ENCODE measurements at places on chromosomes 1 and 21.

DNA sequence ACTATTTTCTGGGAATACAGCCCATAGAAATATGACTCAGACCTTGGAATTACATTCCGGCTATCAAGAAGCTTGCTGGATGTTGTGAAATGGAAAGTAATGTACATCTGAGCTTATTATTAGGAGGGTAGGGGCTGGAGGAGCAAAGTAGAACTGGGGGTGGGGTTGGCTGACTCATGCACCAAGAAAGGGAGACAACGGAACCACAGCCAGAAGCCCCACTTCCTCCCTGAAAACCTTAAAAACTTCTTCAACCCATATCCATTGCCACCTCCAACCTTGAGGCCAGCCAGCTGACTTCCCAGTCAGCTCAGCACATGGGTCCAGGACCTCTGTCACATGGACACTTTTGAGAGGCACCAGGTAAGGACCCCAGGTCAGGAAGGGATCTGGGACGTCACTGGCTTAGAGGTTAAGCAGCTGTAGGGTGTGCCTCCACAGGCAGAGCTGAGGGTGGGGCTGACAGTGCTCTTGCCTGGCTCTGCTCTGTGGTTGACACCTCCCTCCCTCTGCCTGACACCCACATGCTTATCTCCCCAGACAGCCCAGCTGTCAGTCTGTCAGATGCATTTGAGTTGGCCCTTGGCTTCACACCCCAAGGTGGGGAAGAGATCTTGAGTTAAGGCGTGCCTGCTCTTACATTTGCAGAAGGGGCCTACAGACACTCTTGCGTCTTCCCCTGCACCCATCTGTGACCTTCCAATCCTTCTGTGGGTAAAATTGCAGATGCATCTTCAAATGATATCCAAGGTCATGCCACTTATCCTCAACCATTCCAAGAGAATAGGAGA is 5.7 kb upstream of the ZNF683 start:
- DNase-seq, result peak; percentile 99

GRCh38 chr1:221712776-221713431 is 29.0 kb downstream of the DUSP10 start:
- DNase-seq, result peak; percentile 93

DNA sequence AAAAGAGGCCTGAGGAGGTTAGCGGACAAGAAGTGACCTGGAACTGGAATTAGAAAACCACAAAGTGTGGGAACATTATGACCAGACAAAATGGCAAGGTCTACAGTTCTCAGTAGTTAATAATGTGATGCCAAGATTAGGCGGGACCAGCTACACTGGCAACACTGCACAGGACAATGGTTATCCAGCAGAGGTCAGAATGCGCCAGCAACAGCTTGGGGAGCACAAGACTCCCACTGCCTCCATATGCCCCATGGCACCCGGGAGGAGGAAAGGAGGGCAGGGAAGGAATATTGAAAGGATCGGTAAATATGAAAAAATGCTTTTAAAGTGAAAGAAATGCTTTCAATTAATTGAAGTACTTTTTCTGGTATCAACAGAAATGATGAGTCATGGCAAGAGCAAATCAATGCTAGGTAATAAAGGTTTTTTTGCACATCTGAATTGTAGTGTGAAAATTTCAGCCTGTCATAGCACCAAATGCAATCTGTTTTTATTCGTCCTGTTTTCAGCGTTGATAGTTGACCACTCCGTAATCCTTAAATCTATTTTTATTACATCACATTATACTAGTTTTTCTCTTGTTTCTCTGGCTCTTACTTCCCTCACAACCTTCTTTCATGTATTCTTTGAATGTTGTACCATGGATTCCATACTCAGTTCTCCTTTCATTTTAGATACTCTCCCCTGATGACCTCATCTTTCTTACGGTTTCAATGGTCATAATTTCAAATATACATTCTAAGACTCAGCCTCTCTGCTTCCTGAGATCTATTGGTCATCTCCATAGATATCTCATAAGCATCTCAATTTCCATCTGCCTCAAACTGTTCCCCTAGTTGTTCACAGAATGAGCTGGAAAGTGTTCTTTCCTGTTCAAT is 30.7 kb downstream of the VCAM1 start:
- DNase-seq, result peak; percentile 18

DNA sequence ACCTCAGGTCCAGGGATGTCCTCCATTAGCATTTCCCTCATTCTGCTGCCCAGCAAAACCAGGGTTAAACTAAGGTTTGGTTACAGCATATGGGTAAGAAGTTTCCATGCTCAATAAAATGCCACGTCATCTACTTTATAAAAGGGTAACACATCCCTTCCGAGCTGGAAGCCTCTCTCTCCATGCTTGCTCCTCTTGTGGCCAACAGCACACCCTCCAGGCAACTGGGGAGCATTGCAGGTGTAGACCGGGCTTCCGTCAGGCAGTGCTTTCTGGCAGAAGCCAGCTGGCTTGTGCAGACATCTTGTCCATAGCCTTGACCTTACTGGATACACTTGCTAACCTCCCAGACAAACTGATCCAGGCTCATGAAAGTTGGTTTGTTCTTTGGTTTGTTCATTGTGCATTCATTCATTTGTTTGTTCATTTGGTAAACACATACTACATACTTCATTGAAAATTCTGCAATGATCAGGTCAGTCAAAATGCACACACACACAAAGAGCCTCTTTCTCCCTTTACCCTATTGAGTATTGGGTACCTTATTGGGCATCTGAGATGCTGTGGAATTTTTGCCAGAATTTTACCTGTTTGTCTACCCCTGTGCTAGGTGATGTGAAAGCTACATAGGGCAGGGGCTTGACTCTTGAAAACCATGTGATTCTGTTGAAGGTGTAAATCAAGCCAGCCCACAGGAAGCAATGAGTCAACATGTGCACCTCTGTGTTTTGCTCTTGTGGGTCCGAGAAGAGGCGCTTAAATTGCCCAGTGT is 422.8 kb downstream of the CAMTA1 start:
- DNase-seq, result peak; percentile 85

- DNase-seq, result peak; percentile 79
These were observed 35.1 kb downstream of the MPZL1 start for GRCh38 chr1:167756730-167757405.

GRCh38 chr1:175494011-175494554 is 249.3 kb downstream of the TNR start:
- no peak for DNase-seq

DNA sequence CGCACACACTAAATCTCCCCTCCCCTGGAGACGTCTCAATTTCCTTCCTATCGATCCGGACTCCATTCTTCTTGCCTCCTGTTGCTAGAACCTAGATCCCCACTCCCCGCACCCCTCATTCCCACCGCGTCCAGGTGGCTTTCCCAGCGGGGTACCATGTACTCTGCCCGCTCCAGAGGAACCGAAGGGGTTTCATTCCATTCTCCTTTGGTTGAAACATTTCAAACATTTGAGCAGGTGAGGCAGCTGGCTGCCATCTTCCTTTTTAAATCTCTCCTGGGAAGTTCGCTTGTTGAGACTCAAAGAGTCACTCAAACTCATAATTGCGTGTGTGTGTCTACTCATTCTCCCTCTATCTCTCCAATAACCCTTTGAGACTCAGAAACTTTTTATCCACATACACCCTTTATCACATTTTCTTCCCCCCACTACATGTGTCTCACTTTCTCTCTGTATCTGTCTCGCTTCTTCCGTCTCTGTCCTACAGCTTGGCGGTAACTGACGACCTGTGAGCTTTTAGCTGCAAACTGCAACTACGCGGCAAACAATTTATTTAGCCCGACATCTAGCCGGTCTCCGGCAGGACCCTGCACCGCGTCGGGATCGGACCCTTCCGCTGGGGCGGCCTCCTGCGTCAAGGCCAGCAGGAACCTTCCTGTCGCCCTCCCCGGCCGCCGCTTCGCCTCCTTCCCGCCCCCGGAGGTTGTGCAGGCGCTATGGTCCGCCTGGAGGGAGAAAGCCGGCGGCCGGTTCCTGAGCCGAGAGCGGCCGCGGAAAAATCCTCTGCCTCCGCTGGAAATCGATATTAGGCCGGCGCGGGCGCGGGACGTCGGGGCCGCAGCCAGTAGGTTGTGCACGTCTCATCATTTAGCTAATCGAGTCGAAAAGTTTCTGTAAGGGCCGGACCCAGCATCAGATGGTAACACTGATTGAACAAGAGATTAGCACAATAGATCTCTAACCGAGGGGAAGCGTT is 3.0 kb upstream of the FOXD3 start:
- no peak for DNase-seq

DNA sequence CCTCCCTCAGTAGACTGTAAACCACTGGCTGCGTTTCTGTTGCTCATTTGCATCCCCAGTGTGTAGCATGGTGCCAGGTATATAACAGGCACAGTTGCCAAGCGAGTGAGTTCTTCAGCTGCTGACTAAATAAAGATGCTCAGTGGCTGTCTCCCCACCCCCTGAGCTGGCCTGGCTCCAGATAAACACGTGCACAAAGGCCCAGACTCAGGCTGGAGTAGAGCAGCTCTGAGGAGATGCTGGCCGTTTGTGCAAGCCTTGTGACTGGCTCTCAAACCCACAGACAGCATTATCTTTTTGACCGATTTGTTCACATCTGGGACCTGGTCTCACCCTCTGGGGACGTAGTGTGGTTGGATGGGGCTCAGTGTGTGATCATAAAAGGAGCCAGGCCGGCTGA is 7.1 kb downstream of the CHRNB2 start:
- DNase-seq, result peak; percentile 67

DNA sequence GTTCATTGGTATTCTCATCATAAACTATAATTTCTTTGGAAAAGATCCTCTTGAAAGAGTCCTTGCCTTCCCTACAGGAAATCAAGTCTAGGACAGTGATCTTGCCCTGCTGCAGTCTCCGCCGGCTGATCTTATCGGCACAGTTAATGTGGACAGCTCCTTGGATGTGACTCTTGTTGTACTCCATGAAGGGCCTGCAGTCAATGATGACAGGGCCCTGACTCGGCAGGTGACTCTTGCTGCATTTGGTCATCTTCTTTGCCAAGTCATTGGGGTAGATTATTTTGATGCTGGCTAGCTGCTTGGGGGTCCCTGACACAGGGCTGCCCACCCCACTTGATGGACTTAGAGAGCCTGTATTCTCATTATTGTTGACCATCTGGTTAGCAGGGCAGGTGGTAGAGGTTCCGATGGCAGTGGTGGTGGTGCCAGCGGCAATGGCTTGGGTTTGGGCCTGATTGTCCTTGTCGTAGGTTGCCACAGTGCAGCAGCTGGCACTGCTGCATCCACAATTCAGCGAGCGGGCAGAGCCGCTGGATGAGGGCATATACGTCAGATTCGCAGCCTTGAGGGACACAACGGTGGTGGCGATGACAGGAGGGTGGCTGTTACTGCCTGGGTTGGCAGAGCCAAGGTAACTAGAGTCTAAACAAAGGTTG is 2.7 kb downstream of the DUSP10 start:
- no peak for DNase-seq

GRCh38 chr1:24830680-24831272 is 85.5 kb downstream of the CLIC4 start:
- DNase-seq, result peak; percentile 89

- DNase-seq, result no peak
These were observed 48.6 kb downstream of the GNG12 start for GRCh38 chr1:67784545-67785186.

GRCh38 chr1:186738926-186739325 is 58.7 kb upstream of the PTGS2 start:
- DNase-seq, result peak; percentile 75

DNA sequence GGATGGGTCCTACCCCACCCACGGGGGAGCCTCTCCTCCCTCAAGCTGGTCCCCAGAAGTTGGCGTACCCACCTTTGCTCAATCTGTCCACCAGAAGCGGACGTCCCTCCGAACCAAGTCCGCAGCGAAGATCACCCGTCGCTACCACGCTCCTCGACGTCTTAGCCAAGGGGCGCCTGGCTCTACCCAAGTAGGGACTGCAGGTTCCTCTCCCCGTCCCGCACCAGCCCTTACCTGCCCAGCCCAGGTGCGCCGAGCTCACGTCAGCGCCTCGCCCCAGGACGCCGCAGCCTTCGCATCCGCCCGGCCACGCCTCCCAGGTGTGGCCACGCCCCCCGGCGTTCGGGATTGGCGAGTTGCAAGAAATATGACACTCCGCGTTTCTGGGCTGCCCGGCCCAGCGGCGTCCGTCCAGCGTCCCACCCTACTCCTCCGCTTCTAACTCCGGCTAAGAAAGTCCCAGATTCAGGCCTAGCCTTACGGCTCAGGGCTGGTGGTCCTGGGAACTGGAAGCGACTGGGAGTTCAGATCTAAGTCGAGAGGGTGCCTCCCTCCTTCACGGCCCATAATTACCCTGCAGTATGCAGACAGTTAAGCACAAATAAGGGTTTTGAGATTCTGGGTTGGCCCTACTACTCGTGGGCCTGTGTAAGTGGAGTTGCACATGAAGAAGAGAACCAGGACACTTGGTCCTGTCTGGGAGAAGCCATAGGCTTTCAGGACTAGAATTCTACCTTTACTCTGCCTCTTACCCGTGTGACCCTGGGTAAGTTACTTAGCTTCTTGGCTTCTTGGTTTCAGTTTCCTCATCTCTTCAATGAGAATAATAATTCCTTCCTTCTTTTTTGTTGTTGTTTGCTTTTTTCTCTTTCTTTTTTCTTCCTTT is at the start of gene IRF6:
IRF6 (minus strand) TSS at position 268 of the 886 bp plus-strand sequence. CDS start 4,729 bp downstream, outside the sequence.
- peak; percentile 92 for DNase-seq

DNA sequence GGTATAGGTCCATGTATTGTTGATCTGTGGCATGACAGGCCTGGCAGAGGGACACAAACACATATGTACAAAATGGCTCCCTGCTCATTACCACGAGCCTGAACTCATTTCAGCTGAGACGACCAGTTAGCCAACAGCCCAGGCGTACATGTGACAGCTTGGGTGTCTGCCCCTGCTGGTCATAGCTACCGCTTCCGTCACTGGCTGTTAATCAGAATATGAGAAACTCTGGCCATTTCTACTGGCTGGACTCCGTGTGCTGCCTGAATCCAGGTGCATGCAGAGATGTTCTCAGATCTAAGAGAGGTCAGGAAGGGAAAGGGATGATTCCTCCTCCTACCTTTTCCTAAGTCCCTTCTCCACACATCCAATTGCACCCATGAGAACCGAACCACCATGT is 144.5 kb downstream of the PBX1 start:
- DNase-seq, result no peak

- peak; percentile 98 for DNase-seq
These were observed at the start of gene TRIM58 for GRCh38 chr1:247857069-247857984. TRIM58 (plus strand) TSS chr1:247857187; CDS start chr1:247857247, 60 bp downstream.

DNA sequence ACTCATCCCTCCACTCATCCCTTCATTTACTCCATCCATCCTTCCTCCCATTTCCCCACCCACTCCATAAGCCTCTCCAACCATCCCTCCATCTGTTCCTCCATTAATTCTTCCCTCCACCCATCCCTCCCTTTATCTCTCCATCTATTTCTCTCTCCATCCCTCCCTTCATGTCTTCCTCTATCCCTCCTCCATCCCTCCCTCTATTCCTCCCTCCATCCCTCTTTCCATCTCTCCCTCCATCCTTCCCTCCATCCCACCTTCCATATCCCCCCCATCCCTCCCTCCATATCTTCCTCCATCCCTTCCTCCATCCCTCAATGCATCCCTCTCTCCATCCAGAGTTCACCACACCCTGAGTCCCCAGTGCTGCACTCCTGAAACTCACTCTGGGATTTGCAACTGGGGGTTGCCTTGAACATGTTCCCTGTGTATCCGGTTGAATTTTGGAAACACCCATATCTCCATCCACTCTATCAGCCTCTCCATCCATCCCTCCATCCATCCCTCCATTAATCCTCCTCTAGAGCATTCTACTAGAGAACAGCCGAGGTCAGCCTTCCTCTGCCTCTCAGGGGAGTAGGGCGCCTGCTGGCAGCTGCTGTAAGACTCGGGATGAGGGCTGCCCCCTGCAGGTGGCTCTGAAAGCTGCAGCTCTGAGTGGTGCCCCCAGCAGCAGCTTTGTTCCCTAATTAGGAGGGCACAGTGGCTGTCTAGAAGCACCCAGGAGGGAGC is 39.4 kb downstream of the ABCG1 start:
- DNase-seq, result peak; percentile 87

Measured in hematopoietic multipotent progenitor cell treated with erythropoietin and hydrocortisone succinate and interleukin-3 and kit ligand, for 4 days (in vitro differentiated cells).